ENCODE measurements at places on chromosomes 12 and 14.

GRCh38 chr12:113252494-113252893, 31.2 kb downstream of the TPCN1 start:
- DNase-seq: no peak

DNA sequence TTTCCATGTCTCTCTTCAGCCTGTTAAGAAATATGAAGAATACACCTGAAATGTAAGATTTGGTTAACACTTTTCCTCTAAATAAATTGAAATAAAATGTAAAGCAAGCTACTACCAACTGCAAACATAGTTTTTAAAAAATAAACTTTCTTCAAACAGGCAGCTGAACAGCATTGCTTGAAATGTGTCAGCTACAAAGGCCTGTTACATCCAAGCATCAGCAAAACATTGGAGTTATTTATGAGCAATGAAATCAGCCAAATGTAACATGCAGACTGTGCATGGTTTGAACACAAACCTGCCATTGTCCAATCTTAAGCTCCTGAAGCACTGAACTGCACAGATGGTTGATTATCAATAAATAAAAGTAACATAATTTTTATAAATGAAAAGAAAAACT, 291.3 kb downstream of the ACSS3 start:
- no peak for DNase-seq

DNA sequence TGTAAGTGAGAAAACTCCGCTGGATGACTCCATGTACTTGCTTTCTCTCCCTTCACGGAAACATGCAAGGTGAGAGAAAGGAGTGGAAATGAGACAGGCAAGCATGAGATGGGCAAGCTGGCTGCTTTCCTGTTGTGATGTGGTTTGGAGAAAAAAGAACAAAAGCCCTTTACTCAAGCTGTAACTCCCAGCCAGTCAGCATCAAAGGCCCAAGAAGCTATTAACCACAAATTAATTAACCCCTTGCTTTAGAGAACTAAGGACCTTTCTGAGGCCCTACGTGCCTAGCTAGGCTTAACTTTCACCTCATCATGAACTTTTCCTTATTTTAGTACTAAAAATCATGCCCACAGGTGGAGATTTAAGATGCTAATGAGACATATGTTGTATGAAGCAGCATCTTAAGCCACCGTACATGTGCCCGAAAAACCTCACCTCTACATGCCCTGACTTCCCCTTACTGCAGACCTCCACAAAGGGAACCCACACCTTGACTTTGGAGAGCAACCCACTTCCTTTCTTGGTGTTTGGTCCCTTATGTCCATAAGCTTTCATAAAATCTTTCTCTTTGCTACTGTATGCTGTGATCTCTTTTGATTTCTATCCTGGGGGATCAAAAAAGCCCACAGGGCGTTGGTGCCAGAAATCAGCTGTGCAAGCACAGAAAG, 87.0 kb downstream of the GALNT8 start:
- no peak for DNase-seq

DNA sequence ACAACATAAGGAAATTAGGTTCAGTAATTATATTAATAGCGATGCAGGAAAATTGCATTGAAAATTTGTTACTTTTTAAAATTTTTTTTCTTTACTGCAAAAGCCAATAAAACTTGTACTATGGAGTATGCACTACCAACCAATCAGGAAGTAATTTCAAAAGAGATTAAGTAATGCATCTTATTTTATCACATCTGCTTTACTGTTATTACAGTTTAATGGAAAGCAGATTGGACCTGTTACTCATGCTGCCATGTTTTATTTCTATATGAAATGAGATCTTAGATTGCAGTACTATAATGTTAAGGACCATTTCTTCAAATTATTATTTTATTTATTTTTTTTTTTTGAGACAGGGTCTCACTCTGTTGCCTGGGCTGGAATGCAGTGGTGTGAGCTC, 1.7 kb upstream of the STRN3 start:
- no peak for DNase-seq

GRCh38 chr14:32457213-32457920, 128.3 kb downstream of the AKAP6 start:
- no peak for DNase-seq

GRCh38 chr14:38989922-38990546, 113.0 kb downstream of the SEC23A start:
- no peak for DNase-seq

GRCh38 chr12:114403011-114403689, 2.8 kb downstream of the TBX5 start:
- no peak for DNase-seq

GRCh38 chr14:20630340-20631022, 11.0 kb downstream of the OR6S1 start:
- DNase-seq: no peak

DNA sequence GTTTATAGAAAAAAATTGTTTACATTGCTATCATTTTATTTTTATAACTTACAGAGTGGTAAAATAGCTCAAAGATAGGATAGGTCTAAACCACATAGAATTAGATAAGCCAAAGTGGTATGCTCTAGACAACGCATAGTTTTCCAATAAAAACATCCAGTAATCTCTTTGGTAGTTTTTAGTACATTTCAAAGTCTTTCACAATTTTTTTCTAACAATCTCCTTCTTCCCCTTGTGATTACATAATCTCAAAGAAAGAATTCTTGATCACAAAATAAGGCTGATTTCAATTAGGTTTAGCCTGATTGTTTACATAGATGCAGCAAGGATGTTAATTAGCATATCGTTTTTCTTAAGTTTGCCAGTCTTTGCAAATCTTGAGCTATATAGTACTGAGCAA, 460.0 kb downstream of the FUT8 start:
- no peak for DNase-seq

GRCh38 chr14:73887318-73887616, 608 bp downstream of the ZNF410 start:
- peak; percentile 3 for DNase-seq

DNA sequence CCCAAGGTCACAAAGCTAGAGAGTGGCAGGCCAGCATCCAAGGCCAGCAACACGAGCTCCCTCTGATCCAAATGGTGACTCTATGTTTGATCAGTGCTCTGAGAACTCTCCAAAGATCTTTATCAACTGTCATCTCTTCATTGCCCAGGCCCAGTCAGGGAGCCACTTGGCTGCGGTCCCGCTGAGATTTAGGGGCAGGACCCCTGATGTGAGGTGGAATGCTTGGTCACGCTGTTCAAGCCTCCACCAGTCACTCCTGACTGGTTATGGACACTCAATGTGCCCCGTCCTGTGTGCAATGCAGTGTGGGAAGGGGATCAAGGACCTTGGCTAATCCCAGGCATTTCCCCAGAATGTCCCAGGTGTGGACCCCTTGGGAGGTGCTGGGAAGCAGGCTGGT, 19.8 kb upstream of the TCL1B start:
- DNase-seq: no peak

GRCh38 chr12:32062881-32063280, 43.8 kb upstream of the BICD1 start:
- DNase-seq: no peak

DNA sequence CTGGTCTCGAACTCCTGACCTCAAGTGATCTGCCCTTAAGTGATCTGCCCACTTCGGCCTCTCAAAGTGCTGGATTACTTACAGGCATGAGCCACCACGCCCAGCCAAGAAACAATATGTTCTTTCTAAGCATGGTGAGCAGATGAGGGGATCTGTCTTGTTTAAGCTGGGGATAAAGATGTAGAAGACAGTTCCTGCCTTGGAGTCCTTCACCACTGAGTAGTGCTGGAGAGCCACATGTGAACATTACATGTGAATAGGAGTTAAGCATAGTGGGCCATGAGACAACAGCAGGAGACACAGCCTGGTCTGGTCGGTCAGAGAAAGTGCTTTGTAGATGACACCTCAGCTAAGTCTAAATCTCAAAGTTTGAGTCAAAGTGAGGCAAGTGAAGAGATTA, 26.0 kb downstream of the TMBIM6 start:
- no peak for DNase-seq

DNA sequence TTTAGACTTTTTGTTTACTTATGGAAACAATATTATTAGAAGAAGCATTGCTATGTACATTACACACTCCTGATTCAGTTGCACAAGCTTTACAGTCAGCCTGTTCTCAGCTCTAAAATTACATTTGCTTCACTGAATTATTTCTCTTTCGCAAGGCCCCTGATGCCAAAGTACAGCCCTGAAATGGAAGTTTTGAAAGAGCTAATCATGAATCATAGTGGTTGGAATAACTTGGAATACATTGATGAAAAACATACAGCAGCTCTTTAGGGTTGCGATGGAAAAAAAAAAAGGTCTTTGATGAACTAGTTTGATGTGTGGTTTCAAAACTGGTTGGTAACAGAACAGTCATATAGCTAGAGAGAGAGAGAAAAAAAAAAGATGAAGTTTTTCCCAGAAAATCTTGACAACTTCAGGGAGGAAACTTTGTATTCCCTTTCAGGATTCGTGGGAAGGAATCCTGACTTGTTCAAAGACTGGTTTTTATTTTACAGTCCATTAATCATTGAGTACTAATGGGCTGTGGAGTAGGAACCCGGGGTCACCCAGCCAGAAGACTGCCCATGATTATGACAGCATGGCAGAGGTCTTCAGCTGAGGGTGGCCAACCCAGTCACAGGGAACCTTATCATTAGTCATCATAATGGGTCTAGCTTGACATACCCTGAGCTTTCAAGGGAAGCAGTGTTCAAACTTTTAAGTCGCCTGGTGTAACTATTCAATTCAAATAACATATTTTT, 460.1 kb downstream of the NAV3 start:
- no peak for DNase-seq

DNA sequence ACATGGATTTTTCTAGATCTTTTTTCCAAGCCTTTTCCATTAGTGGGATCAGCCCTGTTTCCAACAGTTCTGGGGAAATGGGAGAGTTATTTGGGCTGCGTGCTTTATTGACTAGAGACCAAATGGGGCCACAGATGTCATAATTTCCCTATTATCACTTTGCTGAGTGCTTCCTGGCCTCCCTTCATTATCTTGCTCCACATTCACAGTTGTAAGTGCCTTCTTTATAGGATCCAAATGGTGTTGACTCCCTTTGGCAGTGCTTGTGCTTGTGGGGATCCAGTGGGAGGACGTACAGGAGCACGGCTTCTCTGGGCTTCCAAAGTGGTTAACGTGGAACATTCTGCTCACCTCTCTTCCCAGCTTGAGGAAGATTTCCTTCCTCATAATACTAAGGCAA, 141.0 kb upstream of the RMST start:
- no peak for DNase-seq

DNA sequence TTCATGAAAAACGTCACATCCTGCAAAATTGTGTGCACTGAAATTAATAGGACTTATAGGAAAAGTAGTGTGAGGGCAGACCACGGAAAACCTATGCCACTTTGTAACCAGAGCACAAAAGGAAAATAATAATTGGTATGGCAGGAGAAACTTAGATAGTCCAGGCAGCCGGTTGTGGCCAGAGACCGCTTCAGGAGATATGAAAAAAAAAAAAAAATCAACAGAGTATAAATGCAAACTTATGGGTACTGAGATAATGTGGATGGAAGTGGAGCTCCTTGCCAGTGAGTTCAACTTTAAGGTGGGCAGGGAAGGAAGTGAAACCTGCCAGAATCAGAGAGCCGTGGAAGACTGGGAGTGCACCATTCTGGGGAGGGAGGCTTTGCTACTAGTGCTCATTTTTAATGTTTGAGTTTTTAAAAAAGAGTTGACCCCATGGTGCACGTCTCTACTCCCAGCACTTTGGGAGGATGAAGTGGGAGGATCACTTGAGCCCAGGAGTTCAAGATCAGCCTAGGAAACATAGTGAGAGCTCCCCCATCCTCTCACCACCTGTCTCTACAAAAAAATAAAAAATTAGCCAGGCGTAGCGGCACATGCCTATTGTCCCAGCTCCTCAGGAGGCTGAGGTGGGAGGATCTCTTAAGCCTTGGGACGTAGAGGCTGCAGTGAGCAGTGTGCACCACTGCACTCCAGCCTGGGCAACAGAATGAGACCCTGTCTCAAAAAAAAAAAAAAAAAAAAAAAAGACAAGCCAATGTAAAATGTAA, 34.3 kb upstream of the METAP2 start:
- DNase-seq: no peak

DNA sequence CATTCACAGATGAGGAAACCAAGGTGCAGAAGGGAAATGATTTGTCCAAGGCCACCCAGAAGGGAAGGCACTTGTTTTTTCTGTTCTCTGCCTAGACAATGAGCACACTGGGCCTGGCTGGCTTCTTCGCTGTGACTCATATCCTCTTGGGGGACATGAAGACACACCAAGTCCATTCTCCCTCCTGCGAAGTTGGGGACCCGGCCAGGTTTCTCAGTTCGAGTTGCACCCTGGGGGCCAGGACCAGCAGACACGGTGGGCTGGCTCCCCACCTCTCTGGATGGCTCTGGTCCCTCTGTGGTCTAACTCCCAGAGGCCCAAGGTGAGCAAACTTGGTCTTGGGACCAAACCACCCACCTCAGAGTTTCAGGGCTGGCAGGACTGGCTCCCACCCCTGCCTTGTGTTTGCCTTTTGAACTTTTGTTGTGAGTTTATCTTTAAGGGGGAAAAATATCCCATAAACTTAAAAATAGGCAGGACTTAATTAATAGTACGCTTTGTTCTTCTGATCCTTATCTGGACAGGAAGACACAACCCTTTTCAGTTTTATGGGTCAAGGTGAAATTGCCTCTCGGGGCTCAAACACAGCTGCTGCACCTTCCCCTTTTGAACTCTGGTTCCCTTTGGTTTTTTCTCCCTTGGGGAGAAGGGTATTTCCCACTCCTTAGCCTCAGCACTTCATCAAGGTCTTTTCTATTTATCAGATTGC, 9.0 kb upstream of the MLEC start:
- no peak for DNase-seq

DNA sequence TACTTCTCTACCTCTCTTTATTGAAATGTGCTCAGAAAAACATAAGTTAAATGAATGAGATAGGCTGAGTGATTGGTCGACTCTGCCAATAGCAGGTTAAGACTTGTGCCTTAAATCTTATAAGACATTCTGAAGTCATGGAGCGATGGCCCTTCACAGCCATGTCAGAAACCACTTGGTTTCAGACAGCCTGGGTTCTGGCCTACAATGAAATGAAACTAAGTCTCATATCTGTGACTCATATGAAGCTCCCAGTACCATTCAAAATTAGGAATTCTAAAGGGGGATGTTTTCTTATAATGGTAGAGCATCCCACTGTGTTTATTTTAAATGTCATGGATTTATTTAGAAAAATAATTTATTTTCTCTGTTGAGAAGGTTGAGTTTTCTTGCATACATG, 42.6 kb downstream of the PLXNC1 start:
- no peak for DNase-seq

- no peak for DNase-seq
Observed at GRCh38 chr12:7695237-7695560, 376 bp downstream of the GDF3 start.
